ENCODE measurements at places on chromosomes 3 and 15.

GRCh38 chr15:83322061-83322460 lies 37.6 kb upstream of the BNC1 start:
- no peak for DNase-seq

DNA sequence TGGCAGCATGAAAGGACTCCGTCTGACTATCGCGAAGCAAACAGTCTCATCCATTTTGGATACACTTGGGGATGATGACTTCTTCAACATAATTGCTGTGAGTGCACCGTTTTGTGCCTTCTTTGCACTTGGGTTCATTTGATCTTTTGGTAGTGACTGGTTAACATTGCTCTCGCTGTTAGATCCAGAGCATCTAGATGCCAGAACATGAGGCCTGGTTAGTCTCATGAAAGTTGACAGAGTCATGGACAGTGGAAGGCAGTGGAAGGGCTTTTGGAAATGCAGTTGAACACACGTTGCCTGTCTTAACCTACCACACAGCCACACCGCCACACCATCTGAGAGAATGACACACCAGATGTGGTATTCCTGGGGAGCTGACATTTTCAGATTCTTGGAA lies 357.9 kb downstream of the LRTM1 start:
- DNase-seq: no peak

DNA sequence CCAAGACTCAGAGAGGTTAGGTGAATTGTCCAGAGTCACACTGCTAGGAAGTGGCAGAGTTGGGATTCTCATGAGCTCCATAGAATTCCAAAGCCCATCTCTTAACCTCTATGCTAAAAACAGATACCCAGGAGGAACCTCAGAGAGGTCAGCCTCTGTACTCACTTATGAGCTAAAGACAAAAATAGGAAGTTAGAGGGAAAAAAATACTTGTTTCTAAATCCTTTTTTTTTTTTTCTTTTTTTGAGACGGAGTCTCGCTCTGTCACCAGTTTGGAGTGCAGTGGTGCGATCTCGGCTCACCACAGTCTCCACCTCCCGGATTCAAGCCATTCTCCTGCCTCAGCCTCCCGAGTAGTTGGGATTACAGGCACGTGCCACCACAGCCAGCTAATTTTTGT lies 31.4 kb downstream of the FSD2 start:
- DNase-seq: no peak

GRCh38 chr3:155886915-155887314 lies 16.5 kb downstream of the GMPS start:
- no peak for DNase-seq

DNA sequence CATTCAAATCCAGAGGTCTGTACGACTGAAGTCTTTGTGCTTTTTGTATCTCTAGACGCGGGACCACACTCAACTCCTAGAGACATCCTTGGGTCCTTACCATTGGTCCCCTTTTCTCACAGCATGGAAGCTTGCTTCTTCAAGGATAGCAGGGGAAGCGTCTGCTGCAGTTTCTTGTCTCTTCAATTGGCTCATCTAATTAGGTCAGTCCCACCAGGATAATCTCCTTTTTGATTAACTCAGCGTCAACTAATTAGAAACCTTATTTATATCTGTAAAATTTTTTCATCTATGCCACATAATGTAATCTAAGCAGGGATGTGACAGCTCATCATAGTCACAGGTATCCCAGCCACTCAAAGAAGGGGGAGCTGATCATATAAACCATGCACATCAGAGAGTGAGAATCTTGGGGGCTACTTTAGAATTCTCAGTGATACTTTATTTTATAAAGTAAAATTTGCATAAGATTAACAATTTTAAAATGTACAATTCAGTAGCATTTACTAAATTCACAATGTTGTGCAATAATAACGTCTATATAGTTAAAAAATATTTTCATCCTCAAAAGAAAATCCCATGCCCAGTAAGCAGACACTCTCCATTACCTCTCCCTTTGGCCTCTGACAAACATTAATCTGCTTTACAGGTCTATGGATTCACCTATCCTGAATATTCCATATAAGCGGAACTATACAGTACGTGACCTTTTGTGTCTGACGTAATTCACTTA lies 47.5 kb upstream of the ZNF385D start:
- DNase-seq: no peak

GRCh38 chr15:88509321-88509720 lies 37.2 kb downstream of the DET1 start:
- no peak for DNase-seq

DNA sequence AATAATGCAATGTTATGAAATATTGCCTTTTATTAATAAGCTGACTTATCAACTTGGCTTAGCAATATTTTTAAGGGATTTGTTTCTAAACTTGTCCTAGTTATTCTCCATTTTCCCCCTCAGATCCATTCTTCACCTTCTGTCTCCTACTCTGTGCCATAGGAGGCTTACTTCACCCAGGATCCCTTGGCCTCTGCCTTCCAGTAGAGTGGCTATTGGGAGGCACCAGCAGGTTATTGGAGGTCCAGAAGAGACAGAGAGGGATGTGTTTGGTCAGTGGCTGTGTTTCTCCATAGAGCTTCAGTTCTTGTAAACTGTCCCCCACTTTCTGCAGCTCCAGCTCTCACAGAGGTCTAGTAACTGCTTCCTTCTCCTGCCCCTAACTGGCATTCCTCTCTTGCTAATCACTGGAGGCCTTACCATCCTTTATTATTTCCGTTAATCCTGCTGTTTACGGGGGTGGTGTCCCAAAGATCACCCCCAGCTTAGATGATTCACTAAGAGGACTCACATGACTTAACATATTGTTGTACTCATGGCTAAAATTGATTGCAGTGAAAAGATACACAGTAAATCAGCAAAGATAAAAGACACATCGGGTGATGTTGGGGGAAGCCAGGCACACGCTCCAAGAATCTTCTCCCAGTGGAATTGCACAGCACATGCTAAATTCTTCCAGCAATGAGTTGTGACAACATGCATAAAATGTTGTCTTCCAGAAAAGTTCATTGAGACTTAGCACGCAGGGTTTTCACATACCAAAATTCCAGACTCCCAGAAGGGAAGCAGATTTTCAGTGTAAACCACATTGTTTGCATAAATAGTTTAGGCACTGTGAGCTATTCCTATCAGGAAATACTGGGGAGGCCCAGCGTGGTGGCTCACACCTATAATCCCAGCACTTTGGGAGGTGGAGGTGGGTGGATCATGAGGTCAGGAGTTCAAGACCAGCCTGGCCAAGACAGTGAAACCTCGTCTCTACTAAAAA lies 67.5 kb downstream of the RPL22L1 start:
- no peak for DNase-seq

DNA sequence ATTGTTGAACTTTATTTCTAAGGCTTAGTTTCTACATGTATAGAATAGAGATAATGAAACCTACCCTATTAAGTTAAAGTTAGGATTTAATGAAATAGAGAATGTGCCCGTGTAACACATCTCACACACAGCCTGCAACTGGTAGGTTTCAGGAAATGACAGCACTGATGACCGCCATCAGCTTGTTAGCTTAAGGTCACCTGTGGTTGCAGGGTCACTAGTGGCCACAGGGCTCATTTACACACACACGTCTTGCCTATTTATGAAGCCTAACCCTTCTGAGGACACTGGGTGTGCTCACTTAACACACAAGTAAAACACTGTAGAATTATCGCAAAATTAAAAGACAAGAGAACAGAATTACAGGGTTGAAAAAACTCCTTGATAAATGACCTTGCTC lies 20.1 kb downstream of the CHRM5 start:
- DNase-seq: no peak

- no peak for DNase-seq
Observed at GRCh38 chr3:179615458-179616173, 11.0 kb downstream of the NDUFB5 start.

DNA sequence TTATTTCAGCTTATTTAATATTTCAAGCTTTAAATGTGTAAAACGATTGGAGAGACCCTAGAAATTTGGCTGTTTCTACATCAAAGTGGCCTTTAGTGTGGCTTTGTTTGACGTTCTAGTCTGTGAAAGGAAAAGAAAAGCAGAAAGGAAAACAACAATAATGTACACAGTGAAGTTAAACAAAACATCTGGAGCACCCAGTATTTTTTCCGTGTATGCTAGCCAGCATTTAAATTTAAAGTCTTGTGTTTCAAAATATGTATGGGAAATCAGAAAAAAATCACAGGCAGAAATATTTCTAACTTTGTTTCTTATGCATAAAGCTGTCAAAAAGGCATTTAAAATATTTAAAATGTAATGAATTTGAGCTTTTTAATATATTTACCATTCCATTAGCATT lies 218.1 kb downstream of the NAALADL2 start:
- DNase-seq: no peak

DNA sequence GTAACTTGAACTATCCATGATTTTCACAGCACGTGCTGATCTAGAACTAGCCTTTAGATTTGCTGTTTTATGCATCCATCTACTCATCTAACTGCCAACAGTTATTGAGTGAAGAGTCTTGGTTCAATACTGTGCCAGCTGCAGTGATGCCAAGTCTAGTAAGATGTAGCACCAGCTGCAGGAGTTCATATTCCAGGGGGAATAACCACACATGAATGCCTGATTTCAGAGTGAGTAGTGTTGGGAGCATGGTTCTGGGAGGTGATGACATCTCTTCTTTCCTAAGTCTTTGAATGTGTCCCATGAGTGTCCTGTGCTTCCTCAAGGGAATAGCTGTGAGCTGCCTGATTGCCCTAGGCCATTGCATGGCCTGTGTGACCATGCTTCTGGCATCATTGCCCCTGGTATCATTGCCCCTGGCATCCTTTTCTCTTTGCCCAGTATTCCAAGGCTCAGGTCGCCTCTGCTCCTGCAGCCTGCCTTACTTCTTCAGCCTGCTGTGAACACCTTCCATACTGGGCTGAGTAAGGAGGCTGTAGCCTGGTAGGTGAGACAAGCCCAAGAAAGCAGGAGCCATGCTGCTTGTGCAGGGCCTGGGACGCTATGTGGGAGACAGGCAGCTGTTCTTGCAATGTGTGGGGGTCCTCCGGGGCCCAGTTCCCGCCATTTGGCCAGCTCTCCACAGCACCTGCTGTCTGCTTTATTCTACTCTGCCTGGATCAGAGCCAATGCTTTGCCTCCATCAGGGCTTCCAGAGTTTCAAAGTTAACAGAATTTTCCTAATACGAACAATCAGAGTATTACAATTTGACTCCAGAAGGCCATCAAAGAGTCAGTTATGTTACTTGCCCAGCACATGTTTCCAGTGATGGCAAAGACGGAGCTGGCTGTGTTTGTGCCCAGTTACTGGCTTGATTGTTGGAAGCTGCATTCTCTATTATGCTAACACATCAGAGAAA lies 73.2 kb downstream of the CLSTN2 start:
- no peak for DNase-seq

DNA sequence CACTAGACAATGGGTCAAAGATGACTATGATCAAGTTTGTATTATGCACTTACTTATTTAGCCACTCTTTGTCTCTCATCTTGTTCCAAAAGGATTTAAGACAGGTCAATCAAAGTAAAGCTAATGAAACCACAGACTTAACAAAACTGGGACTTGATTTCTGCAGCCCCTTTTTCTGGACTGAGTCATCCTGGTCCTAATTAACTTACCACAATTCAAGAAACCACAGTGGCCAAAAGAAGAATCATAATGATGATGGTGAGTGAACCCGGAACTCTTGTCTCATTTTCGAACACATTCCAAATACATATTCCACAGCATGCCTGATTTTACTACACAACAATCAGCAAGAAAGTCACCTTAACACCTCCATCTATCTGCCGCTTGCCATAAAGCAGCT lies 1333.0 kb downstream of the ROBO1 start:
- DNase-seq: no peak

- no peak for DNase-seq
Observed at GRCh38 chr3:134030379-134031347, 938 bp upstream of the SLCO2A1 start.

Measured in activated CD4-positive, alpha-beta T cell treated with anti-CD3 and anti-CD28 coated beads for 1 hour (primary cell).